ENCODE measurements at places on chromosomes 5 and 9.

GRCh38 chr9:77271023-77271690, 93.8 kb downstream of the VPS13A start:
- no peak for DNase-seq

GRCh38 chr5:4244306-4244705, 648.7 kb downstream of the IRX1 start:
- no peak for DNase-seq

- no peak for DNase-seq
Observed at GRCh38 chr5:160263326-160263855, 34.1 kb downstream of the FABP6 start.

DNA sequence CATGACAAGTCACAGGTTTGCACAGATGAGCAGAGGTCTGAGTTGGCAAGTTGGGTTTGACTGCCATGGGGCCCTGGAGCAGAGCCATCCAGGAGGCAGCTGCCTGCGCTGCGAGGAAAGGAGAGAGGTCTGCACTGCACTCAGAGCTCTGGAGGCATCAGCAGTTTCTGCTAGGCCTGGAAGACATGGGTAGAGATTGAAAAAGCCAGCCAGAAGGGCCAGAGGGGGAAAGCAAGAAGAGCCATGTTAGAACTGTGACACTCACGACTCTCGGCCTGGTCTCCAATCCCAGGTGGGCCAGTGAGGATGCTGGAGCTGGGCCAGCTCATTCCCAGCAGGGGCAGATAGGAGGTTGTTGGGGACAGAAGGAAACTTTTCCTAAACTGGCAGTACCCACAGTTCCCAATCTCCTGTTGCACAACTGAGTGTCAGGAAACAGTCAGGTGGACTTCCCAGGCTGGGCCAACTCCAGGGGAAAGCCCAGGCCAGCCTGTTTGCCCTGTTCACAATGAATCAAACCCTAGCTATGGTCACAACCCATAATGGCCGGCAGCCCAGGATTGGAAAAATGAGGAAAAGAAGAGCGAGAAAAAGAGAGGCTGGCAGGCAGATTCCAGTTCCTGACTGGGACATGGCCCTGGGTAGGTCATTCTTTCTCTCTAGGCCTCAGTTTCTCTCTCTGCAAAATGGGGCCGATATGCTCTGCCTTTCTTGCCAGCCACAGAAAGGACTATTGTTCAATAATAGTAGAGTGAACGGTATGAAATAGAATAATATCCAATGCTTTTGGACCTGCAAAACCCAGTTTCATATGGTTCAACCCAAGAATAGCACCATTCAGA, 7.8 kb upstream of the ORM1 start:
- DNase-seq, result no peak

- no peak for DNase-seq
Observed at GRCh38 chr5:143678148-143678905, 133.6 kb upstream of the HMHB1 start.

Measured in muscle of arm (tissue), 14 donors.